ENCODE measurements at places on chromosomes 13 and 19.

- no peak for DNase-seq
Observed at GRCh38 chr13:104014803-104015645, 948.8 kb upstream of the SLC10A2 start.

DNA sequence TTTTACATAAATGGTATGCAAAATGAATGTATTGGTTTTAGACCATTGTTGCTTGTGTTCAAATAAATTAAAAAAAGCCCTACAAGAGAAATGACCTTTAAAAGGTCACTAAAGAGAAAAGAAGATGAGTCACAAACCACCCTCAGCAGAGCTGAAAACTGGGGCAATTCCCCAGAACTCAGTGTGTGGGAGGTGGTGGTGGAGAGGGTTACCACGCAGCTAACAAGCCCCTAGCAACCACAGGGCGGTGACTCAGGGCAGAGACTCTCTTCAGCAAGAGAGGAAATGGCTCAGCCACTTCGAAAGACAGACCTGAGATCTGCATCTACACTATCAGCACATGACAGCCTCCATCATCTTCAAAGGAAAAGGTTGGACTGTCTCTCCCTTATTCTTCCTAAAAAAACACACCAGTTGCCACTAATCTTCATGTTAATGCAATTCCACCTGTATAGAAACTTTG, 29.4 kb upstream of the NDFIP2 start:
- DNase-seq = peak; percentile 86

- DNase-seq = no peak
Observed at GRCh38 chr19:42225718-42226292, 5.7 kb downstream of the ZNF526 start.

GRCh38 chr13:76622315-76623040, 263.7 kb downstream of the KCTD12 start:
- DNase-seq = no peak

- DNase-seq = no peak
Observed at GRCh38 chr13:106683918-106684317, 116.0 kb upstream of the ARGLU1 start.

GRCh38 chr13:74158028-74158427, 23.8 kb upstream of the KLF12 start:
- no peak for DNase-seq

GRCh38 chr19:38024992-38025908, 118.2 kb downstream of the SIPA1L3 start:
- no peak for DNase-seq

DNA sequence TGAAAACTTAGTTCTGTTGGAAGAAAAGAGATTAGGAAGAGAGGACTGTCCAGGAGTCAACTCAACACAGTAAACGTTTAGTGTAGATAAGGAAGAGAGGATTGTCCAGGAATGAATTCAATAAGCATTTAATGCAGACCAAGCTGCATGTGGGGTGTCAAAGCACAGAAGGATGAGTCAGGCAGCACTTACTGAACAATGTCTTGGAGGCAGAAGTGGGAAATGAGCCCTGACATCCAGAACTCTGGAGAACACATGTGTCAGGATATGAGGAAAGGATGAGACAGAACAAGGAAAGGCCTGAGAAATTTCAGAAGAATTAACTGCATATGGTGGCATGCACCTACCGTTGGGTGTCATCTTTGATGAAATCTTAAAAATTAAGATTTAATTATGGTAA, 429.2 kb upstream of the HTR2A start:
- no peak for DNase-seq

DNA sequence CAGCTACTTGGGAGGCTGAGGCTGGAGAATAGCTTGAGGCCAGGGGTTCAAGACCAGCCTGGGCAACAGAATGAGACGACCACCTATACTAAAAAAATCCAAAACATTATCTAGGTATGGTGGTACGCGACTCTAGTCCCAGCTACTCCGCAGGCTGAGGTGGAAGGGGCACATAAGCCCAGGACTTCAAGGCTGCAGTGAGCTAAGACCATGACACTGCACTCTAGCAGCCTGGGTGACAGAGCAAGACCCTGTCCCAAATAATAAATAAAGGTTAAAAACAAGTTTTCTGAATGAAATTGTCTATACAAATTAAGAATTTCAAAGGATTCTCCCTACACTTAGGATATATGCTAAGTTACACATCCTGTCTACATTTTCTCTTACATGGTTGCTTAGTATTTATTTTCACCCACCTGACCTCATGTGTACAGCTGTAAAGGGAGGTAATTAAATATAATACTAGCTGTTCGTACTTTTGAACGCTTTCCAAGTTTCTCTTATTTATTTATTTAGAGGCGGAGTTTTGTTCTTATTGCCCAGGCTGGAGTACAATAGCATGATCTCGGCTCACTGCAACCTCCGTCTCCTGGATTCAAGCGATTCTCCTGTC, 1.6 kb downstream of the SLC25A30 start:
- DNase-seq = no peak

GRCh38 chr13:114145256-114145655, 12.8 kb upstream of the RASA3 start:
- DNase-seq = no peak

DNA sequence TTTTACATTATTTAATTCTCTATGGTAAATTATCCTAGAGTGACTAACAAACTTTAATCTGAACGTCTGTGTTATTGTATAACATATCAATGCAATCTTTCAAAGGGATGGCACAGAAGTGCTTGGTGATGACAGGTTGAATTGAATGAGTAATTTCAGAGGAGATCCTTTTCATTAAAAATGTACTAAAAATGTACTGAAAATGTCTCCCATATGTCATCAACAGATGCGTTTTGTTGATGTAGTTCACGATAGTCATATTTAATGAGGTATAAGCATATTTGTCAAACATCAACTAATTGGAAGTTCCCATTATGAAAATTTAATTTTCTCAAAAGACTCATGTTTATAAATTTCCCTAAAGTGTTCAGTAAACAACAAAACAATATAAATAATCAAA, 1434.7 kb upstream of the PCDH20 start:
- DNase-seq = no peak

GRCh38 chr13:50697746-50698539, 145.5 kb downstream of the DLEU7 start:
- DNase-seq = no peak

DNA sequence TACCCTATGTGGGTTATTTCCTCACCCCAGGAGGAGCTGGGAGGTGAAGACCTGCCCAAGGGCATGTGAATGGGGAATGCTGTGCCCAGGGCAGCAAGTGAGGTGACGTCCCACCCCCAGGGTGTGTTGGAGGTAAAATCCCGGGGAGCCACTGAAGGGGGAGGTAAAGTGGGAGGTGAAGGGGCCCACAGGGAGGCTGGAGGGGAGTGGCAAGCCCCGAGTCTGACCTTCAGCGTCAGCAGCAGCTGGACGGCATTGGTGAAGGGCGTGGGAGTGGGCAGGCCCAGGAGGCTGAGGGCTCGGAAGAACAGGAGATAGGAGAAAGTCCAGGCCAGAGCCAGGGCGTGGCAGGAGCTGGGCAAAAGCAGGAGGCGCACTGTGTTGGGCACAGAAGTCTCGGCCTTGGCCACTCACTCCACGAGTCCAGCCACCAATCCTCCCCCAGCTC, 2.4 kb downstream of the MBOAT7 start:
- DNase-seq = no peak
